Right ventricle myocardium superior (tissue), 1 donor: ENCODE measurements at places on chromosomes 7 and 10. TPM values are rescaled to one million over a fixed set of nuclear protein-coding genes. Genes with fewer than 3 reads are reported as not detected.
A peak's percentile ranks its signal among the peaks of the same experiment; 100 is the strongest.

Gene OR2A12
- not detected for total RNA-seq

Gene ATOH7
- not detected for total RNA-seq

GRCh38 chr10:24952143-24952706 lies at the start of gene PRTFDC1:
PRTFDC1 (minus strand) TSS chr10:24952606; CDS start chr10:24952575, 31 bp downstream.
- peak; percentile 67 for DNase-seq

- peak; percentile 55 for DNase-seq
Observed at GRCh38 chr7:141701489-141702046, 398 bp downstream of the DENND11 start.

DNA sequence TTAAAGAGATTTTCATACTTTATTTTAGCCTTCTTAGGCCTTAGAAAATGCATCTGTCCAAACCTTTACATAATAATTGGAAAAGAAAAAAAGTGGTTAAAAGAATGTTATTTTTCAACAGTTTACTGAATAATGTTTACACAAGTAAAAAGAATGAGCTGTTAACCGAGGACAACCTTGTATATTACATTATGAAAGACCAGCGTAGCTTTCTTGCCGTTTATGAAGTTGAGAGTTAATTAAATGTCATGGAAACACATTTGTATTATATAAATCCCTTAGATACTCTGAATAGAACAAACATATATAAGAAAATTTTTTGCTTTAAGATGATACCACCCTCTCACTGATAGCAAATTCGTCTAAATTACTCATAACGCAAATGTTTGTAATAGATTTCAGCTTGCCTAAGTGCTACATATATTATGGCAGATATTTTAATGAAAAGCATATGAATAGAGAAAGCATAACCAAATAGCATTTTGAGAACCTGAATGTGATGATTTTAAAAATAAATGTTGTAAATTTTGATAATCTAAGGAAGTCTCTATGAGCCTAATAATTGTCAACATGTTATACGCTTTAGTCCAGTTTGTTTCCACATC lies 9.1 kb downstream of the CACNB2 start:
- DNase-seq = no peak
